ENCODE measurements at places on chromosomes 7 and 10. TPM values are rescaled to one million over a fixed set of nuclear protein-coding genes. Genes with fewer than 3 reads are reported as not detected.

Gene PAPOLB
- not detected for total RNA-seq

Gene OR2A12
- not detected for total RNA-seq

Gene NEURL1
- total RNA-seq = not detected

Gene EEF1AKMT2
- 15.5 TPM for total RNA-seq

Gene ZNF273
- 9.0 TPM for total RNA-seq

Gene ARMC3
- total RNA-seq = not detected

Gene SLC29A3
- 2.1 TPM for total RNA-seq

Gene OGDHL
- 16.3 TPM for total RNA-seq

Gene HNRNPA2B1
- total RNA-seq = 201 TPM

Gene DEPP1
- 0.11 TPM for total RNA-seq

- DNase-seq = no peak
These were observed 17.2 kb upstream of the EIF5AL1 start for GRCh38 chr10:79494871-79495705.

DNA sequence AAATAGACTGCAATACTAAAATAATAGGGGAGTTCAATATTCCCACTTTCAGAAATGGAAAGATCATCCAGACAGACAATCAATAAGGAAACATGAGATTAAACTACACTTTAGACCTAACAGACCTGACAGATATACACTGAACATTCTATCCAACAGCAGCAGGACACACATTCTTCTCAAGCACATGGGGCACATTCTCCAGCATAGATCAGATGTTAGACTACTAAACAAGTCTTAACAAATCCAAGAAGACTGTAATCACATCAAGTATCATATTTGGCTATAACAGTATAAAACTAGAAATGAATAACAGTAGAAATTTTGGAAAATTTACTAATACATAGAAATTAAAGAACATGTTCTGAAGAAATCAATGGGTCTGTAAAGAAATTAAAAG is 458.9 kb upstream of the ANKRD30A start:
- no peak for DNase-seq

DNA sequence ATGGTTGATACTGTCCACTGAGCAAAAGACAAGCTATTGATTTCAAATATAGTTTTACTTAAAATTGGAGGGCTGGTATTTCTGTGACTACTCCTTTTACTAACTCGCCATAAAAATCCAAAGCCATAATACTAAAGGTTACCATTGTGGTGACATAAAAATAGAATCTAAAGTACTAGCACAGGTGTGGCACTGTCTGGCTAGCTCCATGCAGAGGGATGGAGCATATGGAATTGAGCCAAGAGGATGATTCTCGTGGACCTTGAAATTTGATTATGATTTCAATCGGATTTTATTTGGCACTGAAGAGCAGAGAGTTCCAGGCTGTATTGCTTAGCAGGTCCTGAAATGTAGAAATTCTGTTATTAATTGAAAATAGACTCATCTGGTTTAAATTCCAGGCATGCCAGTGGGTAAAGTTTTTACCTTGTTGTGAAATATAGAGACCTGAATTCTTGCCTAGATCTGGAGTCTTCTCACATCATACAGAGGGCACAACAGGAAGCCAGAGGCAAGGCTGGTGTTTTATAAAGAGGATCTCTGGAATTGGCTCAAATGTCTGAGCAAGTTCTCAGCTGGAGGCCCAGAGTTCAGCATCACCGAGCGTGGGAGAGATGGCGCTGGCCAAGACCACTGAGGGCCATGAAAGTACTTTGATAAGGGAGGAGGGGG is 29.9 kb upstream of the DLD start:
- DNase-seq = no peak

DNA sequence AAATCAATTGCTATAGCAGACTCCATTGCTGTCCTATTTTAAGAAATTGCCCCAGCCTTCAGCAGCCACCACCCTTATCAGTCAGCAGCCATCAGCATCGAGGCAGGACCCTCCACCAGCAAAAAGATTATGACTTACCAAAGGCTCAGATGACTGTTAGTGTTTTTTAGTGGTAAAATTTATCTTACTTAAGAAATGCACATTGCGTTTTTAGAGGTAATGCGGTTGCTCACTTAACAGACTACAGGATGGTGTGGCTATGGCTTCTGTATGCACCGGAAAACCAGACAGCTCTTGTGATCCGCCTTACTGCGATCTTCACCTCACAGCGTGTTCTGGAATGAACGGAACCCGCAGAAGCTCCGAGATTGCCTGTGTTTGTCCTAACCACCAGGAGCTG is 58.1 kb downstream of the WDR37 start:
- no peak for DNase-seq

DNA sequence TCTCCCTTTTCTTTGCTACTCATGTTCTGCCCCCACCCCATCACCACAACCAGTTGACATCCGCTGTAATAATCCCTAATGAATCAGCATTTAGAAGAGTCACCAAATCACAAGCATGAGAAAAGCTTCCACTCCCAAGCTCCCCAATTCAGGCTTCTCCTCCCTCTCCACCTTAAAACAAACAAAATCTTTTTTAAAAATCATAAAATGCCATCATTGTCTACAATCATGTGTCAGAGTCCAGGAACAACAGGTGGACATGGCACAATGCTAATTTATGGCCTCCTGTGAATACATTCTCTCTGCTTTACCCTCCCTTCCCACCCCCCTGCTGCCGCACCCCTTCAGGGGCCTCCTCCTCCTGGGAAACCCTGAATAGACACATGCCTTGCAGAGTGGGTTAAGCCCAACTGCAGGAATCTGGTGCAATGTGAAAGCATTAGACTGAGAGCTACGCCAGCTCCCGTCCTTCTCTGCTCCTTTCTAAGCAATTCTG is 3.7 kb downstream of the LRRC4 start:
- peak; percentile 30 for DNase-seq

- peak; percentile 26 for DNase-seq
These were observed 3.4 kb downstream of the DNMBP start for GRCh38 chr10:100006243-100006886.

GRCh38 chr10:9254353-9254752 is 1199.9 kb downstream of the GATA3 start:
- DNase-seq = no peak

DNA sequence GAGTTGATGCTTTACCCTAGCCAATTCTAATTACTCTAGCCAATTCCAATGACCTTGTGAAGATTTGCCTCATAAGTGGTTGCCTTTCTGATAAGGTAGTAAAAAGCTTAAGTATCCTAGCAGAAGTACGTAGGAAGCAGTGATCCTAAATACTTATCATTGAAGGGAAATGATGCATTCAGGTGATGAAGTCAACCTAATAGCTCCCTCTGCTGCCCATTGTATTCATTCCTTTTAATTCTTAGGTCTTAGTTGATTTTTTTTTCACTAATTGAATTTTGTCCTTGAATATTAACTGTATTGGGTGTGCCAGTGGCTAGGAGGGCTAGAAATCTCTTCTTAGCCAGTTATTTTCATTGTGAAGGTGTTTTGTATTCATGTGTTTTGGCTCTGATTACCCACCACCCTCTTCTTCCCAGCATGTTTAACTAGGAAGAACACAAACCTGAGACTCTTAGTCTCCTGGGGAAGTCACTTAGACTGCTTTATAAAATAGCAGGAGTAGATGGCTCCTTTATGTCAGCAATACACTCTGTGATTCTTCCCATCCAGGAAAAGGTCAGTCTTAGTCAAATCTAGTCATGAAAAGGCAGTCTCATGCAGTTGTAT is 46.3 kb downstream of the PLEKHA8 start:
- peak; percentile 69 for DNase-seq

DNA sequence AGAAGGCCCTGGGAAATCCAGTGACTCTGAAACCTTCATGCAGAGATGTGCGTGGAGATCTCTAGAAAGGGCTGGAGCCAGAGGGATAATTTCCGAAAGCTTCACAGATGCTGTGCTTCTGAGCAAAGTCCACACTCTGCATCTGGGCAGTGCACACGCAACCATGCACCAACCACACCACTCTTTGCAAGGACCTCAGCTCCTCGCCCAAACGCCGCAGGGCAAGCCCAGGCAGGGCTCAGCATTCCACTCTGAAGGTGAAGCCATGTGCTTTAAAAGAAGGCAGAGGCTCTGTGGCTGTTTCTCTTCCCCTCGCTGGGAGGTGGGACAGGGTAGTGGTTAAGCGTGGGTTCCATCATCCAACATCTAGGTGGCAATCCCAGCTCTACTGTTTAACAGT is 48.4 kb downstream of the ASB13 start:
- DNase-seq = no peak

GRCh38 chr7:36192877-36193276 is 39.8 kb downstream of the EEPD1 start:
- DNase-seq = no peak

GRCh38 chr7:42093349-42093905 is 143.6 kb downstream of the GLI3 start:
- no peak for DNase-seq

- DNase-seq = no peak
These were observed 203.7 kb upstream of the IMMP2L start for GRCh38 chr7:111765751-111766643.

DNA sequence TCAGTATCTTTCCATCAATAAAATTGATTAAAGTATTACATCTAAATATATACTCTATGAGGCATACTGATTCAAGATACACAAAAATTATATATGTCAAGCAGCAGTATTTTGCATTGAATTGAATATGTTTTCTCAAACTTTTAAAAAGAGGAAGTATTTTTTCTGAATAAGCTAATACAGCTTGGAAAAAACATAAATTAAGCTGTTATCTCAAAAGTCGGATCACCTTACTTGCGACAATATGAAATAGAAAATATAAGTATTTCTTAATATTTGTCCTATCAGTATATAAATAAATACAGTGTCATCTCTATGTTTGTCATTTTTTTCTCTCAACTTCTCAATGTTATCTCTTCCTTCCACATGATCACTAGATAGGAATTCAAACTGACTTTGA is 139.3 kb downstream of the MBL2 start:
- no peak for DNase-seq

DNA sequence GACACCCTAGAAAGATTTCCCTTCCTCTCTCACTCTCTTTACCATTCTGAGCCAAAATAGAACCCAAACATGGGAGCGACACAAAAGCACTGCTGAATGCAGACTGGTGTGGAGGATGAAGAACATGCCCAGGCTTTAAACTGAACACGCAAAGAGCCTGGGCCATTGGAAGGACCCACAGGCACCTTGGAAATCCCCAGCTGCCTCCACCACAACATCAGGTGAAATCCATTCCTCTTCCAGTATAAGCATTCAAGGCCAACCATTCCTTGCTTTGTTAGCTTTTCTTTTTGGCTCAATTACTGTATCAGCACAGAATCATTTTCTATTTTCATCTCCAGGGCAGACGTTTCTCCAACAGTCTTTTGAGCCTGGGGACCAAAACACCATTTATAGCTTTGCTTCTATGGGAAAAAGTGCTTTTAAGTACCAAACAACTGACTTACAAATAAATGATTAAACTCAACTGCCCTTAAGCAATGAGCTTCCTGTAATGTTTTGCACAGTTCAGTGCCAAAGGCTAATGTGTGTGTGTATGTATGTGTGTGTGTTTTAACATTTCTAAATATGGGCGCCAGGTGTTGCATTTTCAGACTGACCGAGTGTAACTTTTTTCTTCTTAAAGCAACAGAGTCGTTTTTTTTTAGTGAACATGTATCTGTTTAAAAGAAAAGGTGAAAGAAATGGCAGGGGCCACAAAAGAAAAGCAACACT is 16.2 kb upstream of the BLNK start:
- DNase-seq = no peak

- peak; percentile 1 for DNase-seq
These were observed 1194.4 kb upstream of the SORCS1 start for GRCh38 chr10:108358912-108359311.

- no peak for DNase-seq
These were observed 30.1 kb downstream of the RAB18 start for GRCh38 chr10:27534161-27534700.

DNA sequence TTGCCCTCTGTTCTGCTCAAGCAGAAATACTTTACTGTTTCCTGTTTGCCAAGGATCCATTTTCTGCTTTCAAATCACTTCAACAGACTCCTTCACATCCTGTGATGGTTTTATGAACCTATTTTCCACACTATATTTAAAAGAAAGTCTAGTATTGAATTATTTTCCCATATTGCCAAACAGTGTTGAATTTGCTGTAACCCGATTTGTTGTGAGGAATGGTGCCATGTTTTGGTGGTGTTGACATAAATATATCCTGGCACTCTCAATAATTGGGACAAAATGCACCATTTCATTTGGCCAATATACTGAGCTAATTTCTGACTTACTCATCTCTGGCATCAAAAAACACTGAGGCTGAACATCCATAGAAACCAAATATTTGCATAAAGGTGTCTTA is 615.4 kb upstream of the SEMA3D start:
- no peak for DNase-seq

DNA sequence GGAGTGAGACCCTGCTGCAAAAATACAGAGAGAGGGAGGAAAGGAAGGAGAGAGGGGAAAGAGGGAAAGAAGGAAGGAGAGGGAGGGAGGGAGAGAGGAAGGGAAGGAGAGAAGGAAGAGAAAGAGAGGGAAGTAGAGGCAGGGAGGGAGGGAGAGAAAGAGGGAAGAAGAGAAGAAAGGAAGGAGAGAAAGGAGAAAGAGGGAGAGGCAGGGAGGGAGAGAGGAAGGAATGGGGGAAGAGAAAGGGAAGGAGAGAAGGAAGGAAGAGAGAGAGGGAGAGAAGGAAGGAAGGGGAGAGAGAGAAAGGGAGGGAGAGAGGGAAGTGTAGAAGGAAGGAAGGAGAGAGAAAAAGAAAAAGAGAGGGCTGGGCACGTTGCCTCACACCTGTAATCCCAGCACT is 121.7 kb downstream of the TMEM130 start:
- DNase-seq = no peak

DNA sequence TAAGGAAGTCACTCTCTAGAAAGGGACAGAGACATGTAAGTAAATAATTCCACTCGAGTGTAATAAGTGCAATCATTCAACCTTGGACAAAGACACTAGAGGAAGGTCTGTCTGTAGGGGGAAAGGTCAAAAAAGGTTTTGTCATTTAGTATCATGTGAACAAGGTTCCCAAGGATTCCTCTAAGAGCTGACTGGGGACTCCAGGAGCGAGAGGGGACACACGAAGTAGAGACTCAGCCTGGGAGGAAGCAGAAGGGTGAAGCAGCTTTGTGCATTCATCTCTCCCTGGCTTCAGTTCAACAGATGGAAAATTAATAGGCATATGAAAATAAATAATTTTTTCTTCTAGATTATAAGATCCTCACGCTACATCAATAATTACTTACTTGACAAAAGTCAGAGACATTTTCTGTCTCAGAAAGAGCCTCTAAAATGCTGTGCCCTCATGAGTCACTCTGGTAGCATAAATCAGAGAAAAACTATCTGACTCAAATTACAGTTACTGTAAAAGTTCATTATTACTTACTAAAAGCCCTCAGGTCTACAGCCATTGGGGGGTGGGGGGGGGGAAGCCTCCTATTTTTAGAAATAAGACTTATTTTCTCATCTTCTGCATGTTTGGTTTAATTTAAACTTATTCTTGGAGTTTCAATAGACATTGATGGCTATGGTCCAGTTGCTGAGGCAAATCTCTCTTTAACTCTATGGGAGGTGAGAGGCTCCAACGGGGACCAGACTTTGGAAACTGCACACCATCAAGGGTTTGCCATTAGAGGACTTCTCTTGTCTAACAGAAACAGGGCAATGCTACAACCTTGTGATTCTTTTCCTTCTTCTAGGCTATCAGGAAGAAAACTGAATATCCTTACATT is 275.1 kb upstream of the KLF14 start:
- DNase-seq = peak; percentile 32

All from SK-MEL-5 (cell line).